ENCODE measurements at places on chromosomes 2 and 18.

- DNase-seq: no peak
These were observed 82.5 kb downstream of the OSBPL1A start for GRCh38 chr18:24315170-24315569.

DNA sequence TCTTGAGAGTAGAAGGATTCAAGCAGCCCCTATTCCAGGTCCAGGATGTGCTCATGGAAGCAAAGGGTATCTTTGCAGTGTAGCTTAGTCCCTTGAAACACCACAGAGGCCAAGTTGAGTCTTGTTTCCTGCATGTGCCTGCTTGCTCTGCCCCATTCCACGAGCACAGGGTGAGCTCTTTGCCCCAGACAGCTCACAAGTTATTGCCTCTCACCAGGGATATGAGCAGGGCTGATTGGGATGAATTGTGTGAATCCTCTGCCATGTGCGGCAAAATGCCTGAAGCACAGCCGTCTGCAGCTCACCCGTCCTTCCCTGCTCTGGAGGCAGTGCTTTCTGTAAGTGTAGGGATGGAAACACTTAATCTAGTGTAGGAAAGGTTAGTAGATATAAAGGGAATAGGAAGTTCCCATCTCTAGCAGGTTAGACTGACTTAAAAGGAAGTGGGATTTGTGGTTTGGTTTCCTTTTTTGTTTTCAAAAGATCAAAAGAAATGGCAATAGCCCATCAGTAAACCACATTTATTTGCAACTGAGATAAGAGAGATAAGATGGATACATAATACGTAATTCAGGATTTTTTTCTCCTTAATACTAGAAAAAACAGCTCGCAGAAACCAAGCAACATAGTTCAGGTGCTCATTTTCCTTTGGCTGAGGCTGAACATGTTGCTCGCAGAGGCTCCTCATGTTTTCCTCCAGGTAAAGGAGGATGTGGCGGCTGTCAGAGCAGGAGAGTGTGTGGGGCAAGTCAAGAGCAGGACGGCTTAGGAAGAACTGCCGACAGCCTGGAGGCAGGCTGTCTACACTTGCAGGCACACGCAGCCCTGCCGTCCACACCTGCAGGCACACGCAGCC lies 41.4 kb downstream of the TMEM182 start:
- no peak for DNase-seq

DNA sequence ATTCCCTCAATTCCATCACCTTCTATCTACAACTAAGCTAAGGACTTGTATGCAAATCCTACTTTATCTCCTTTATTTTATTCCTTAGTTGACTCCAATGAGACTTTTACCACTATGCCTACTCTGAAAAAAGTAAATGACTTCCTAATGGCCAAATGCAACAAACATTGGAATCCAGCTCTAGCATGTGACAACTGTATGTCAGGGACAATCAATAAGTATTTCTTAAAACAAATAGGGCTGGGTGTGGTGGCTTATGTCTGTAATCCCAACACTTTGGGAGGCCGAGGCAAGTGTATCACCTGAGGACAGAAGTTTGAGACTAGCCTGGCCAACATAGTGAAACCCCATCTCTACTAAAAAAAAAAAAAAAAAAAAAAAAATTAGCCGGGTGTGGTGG lies 21.8 kb downstream of the METTL4 start:
- DNase-seq: no peak

- no peak for DNase-seq
These were observed 259.1 kb downstream of the LTBP1 start for GRCh38 chr2:33205693-33206434.

GRCh38 chr2:129464036-129464435 lies 515.4 kb upstream of the RAB6C start:
- DNase-seq: no peak

Data from T-helper 1 cell (primary cell).